Cardiac septum (tissue), 1 donor: ENCODE measurements at places on chromosomes 16 and 17.

GRCh38 chr17:72004011-72004427 lies 116.8 kb upstream of the SOX9 start:
- DNase-seq, result no peak

DNA sequence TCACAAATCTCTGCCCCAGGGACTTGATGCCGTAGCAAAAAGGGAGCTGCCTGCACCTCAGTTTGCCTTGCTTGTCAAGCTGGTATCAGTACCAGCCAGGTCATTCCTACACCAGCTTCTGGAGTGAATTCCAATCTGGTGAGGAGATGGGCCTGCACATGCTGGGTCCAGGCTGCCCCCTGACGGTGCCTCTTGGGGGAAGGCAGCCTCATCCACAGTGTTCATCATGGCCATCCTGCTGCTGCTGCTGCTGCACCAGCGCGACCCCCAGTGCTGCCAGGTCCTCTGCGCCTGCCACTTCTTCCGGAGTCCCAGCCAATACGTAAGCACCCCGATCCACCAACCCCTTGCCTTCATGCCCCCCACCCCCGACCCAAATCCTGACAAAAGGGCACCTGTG lies 8.3 kb downstream of the MRPL27 start:
- no peak for DNase-seq

- DNase-seq, result no peak
Measured at GRCh38 chr17:74198694-74199093, 4.8 kb upstream of the RPL38 start.

GRCh38 chr17:76816590-76817135 lies 51.5 kb upstream of the MGAT5B start:
- DNase-seq, result no peak
